ENCODE measurements at places on chromosomes 7 and 10.

GRCh38 chr7:40604601-40605438 lies 470.0 kb downstream of the SUGCT start:
- peak; percentile 52 for DNase-seq

DNA sequence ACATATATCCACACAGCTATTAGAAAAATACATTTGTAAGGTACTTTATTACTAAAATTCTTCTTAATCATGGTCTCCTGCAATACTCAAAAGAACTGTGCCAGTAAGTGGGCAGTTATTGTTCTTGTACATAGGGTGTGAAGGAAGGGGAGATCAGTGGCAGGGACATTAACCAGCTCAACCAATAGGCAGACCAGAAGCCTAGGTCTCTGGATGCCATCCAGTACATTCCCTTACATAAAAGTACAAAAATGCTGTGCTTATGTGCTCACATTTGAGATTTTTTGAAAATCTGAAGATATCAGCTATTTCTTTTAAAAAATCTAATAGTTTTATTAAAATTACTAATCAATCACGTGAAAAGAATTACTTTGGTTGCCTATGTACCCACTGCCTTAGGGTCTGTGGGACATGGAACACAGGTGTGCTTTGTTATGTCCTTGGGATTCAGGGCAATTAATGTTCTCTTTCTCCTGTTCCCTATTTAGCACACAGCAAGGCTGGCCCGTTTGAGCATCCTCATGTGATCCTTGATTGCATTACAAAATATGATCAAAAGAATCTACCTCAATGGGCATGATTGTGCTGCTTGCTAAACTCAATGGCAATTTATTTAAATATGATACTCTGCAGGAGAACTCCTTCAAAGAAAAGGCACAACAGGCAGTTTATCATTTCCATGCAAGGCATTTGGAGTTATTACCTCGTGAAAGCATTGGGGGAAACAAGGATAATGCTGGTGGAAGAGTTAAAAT lies 22.7 kb downstream of the TWIST1 start:
- DNase-seq = no peak

- peak; percentile 64 for DNase-seq
Observed at GRCh38 chr7:114478384-114478783, 63.8 kb downstream of the FOXP2 start.

DNA sequence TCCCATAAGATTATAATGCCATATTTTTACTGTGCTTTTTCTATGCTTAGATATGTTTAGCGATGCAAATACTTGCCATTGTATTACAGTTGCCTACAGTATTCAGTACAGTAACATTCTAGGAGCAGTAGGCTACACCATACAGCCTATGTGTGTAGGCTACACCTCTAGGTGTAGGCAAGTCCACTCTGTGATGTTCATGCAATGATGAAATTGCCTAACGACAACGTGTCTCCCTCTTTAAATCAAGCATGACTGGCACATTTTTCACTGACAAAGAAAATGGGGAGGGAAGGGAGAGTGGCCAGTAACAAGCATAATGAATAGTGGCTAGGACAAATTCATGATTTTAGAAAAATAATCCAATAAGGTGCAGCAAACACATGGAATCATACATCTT lies 1.7 kb downstream of the NCAPG2 start:
- no peak for DNase-seq

- no peak for DNase-seq
Observed at GRCh38 chr7:50555594-50556140, 9.5 kb downstream of the DDC start.

DNA sequence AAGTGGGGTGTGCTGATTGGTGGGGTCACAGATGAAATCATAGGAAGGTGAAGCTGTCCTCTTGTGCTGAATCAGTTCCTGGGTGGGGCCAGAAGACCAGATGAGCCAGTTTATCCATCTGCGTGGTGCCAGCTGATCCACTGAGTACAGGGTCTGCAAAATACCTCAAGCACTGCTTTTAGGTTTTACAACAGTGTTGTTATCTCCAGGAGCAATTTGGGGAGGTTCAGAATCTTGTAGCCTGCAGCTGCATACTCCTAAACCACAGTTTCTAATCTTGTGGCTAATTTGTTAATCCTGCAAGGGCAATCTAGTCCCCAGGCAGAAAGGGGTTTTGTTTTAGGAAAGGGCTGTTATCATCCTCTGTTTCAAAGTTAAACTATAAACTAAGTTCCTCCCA lies 17.0 kb upstream of the IFRD1 start:
- DNase-seq = no peak

DNA sequence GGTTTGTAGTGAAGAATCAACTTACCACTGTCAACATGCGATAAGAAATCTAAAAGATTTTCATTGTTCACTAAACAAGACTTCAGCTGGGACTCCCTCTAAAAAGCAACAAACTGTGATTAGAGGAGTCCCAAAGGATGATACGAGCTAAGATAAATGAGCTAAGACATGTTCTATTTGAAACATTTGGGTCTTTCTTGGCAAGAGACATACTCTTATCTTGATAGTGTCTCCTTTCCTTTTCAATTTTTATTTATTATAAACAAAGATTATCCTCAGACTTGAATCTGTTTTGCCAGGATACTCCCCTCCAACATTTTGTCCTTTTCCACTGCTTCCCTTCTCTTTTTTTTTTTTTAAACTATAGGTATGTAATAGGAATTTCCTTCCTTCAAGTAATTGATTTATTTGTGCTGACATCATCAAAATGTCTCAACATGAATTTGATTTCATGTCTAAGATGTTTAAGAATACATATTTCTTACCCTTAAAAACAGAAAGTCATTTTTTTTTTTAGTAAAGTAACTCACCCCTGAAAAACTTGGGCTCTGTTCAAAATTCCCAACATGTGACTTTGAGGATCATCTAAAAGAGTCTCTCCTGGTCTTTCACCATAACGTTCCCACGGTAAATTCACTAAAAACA lies 158.4 kb upstream of the NRP1 start:
- peak; percentile 26 for DNase-seq

GRCh38 chr10:77637532-77638320 lies at the start of gene KCNMA1:
Gene KCNMA1, minus strand, starts transcription at chr10:77637808.
- no peak for DNase-seq

DNA sequence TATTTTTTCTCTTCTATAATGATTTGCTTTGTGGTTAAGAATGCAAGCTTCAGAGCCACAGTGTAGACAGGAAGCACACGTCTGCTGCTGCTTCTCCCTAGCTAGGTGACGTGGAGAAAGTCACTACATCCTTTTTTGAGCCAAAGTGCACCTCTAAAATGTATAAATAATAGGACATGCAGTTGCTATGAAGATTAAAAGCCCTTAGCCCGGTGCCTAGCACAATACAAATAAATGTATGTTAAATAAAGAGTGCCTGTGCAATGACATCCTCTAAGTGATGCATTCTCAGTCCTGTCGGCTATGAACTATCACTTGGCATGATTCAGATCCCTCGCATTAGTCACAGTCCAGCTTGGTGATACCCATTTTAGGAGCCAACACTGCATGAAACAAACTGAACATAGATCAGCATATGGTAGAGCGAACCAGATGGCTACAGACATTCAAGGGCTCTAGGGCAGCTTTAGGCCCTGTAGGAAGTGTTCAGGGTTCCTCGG lies 4.8 kb upstream of the TRDMT1 start:
- peak; percentile 93 for DNase-seq

GRCh38 chr7:30321882-30322192 lies 37.4 kb downstream of the ZNRF2 start:
- DNase-seq = no peak

GRCh38 chr10:35612385-35613106 lies 7.4 kb downstream of the GJD4 start:
- DNase-seq = no peak

DNA sequence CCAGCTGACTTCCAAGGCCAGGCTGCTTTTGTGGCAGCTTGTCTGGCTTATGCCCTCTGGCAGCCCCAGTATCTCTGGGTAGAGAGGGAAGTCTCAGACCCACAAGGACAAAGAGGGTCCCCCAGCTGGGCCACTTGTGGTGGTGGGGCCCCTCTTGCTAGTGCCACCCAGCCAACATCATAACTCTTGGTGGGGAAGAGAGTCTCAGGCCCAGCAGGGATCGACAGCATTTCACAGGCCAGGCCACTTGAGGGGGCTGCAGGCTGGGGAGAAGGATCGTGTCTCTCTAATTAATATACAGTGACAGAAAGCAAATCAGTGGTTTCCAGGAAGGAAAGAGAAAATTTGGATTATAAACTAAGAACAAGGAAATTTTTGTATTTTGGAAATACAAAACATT lies 76.0 kb downstream of the TYW1B start:
- DNase-seq = no peak

DNA sequence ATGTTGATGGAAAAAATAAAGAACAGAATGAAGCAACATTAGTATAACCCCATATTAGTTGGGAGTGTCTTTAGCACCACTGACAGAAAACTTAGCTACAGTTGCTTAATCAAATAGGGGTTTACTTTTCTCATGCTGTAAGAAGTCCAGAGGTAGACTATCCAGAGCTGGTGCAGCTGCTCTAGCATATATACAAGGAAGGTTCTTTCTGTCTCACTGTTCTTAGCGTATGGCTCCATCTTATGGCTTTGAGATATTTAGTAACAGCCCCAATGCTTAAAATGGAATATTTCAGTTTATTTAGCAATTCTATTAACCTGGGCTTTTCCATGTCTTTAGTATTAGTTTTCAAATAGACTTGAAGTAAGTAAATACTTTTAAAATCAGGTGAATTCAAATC lies 15.2 kb upstream of the WNT2 start:
- peak; percentile 35 for DNase-seq

GRCh38 chr7:96996111-96996957 lies 9.0 kb upstream of the DLX6 start:
- no peak for DNase-seq

DNA sequence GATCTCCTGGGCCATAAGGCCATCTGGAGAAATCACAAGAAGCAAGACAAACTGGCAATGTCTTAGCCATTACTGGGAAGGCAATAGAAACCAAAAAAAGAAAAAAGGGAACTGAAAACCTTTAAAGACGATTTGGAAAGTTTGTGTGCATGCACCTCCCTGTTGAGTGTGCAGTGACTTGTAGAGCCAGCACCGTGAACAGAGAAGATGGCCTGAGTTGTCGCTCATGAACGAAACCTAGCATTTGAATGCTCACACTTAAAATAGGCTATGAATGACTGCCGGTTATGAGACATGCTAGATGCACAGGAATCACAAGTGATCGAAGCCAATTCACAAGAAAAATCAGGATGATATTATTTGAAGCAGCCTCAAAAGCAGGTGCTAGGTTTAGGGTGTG lies 151.3 kb upstream of the ADO start:
- no peak for DNase-seq

GRCh38 chr7:32200646-32201045 lies 130.4 kb upstream of the PDE1C start:
- no peak for DNase-seq

DNA sequence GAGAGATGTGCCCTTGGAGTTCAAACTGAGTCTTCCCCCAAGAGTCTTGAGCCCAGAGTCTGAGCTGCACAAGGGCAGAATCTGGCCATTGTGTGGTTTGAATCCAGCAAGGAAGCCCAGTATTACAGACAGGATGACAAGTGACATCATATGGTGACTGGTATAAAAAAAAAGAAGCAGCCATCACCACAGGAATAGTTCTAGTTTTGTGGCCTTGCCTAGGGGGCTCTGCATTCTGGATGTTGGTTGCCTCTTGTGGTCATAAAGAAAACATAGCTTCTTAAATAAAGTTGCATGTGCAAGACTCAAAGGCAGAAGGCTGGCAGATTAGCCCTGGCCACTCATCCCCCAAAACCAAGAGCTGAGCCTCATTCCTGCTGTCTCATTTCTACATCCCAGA lies 16.8 kb upstream of the LRRC72 start:
- no peak for DNase-seq

DNA sequence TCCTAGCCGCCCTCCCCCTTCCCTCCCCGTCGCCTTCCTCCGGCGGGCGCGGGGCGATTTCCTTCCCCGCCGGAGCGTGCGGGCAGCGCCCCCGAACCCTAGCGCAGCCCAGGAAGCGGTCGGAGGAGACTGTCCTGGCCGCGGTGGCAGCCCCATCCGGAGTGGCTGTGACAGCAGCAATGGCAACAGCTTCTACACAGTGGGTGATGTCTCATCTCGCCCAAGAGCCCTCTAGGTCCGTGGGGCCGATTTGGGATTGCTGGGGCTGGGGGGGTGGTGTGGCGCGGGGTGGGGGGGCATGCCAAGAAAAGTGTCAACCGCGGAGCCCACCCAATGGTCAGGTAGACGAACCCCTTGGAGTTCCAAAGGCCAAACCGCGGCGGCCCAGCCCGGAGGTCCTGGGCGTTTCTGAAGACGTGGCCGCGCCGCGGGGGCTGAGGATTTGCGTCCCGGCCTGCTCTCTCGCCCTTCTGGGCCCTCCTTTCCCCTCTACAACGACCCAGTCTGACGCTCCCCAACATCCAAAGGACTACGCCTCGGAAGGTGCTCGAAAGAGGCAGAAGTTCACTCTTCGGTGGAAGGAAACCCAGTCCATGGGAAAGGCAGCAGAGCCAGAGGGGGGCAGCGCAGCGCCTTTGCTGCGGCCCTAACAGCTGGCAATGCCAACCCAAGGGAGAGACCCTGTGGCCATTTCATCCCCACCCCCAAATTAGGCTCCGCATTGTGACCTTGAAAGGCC lies 603 bp upstream of the TWIST1 start:
- peak; percentile 21 for DNase-seq

- no peak for DNase-seq
Observed at GRCh38 chr7:29955075-29955792, 34.4 kb downstream of the SCRN1 start.

GRCh38 chr7:43791-44540 lies 148.4 kb upstream of the FAM20C start:
- no peak for DNase-seq

GRCh38 chr10:126135177-126135576 lies 238.8 kb downstream of the FANK1 start:
- DNase-seq = peak; percentile 40

DNA sequence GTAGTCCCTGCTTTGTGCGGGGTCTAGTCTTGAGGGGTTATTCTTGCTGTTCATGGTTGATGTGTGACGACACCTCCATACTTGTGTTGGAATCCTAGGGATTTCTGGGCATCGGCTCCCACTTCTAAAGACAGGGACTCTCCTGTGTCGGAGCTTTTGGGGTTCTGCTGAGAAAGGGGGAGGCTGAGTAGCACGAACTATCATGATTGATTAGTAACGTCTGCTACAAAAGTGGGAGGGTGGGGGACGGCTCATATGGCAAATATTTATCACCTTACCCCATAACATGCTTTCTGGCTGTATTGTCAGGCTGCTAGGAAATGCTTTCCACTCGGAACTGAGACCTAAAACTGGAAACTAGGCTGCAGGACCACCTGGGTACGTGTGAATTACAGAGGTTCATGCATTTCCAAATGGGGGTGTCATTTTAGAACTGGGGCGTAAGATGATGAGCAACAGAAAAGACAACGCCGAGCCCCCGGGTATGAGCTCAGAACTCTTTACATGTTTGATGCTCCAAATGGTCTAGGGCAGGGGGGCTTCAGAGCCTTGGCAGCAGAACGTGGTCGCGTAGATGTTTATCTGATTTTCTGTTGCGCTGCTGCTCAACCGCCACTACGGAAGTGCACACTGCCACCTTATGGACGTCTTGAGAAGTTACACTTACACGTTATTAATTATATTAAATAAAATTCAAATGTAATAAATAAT lies 15.1 kb upstream of the NME8 start:
- DNase-seq = peak; percentile 35

All from IMR-90 (cell line).